Peyer's patch (tissue), 4 donors: ENCODE measurements at places on chromosomes 7 and 10.
A peak's percentile ranks its signal among the peaks of the same experiment; 100 is the strongest.

DNA sequence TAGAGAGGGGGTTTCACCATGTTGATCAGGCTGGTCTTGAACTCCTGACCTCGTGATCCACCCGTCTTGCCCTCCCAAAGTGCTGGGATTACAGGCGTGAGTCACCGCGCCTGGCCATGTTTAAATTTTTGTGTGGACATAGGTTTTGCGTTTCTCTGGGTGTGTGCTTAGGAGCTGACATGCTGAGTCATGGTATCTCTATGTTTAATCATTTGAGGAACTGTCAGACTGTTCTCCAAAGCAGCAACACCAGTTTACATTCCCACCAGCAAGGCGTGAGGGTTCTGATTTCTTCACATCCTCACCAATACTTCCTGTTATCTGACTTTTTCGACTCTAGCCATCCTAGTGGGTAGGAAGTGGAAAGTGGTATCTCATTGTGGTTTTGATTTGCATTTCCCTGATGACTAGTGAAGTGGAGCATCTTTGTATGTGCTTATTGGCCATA is 153.7 kb downstream of the DNAJB6 start:
- H3K4me1 ChIP-seq = no peaks in the 10 kb centered on the region
- H3K4me3 ChIP-seq = no peak overlapping the region
- no peak for DNase-seq
- no peaks in the 10 kb centered on the region for H3K36me3 ChIP-seq
- no peaks in the 10 kb centered on the region for H3K27me3 ChIP-seq
- no peak overlapping the region for H3K27ac ChIP-seq

DNA sequence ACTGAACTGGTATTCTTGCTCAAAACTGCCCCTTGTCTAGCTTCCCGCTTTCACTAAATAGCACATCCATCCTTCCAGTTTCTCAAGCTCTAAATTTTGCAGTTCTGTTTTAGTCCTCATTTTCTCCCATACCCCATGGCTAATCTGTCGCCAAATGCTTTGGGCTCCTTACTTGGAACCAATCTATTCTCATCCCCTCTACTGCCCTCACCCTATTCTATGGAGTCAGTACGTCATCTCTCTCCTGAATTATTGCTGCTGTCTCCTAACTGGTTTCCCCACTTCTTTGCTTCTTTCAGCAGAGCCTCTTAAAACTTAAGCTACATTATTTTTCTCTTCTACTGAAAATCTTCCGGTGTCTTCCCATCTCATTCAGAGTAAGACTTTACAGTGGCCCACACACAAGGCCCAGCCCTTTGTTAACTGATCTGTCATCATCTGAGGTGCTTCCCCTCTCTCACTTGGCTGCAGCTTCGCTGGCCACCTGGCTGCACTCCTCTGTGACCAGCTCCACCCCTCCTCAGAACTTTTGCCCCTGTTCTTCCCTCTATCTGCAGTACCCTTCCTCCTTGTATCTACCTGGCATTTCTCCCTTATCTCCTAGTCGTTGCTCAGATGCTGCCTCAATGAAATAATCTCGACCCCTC is 9.9 kb downstream of the STARD3NL start:
- H3K27ac ChIP-seq = no peak overlapping the region
- no peak for DNase-seq
- H3K27me3 ChIP-seq = no peaks in the 10 kb centered on the region
- H3K36me3 ChIP-seq = no peaks in the 10 kb centered on the region
- H3K4me1 ChIP-seq = no peaks in the 10 kb centered on the region

GRCh38 chr7:80659120-80660055 is 20.9 kb downstream of the CD36 start:
- H3K4me3 ChIP-seq = no peak overlapping the region
- H3K36me3 ChIP-seq = no peaks in the 10 kb centered on the region
- DNase-seq = no peak
- H3K27ac ChIP-seq = no peak overlapping the region

GRCh38 chr10:123781956-123782500 is 109.6 kb downstream of the CPXM2 start:
- no peak overlapping the region for H3K27ac ChIP-seq
- H3K4me1 ChIP-seq = no peaks in the 10 kb centered on the region
- H3K36me3 ChIP-seq = no peaks in the 10 kb centered on the region
- H3K27me3 ChIP-seq = no peaks in the 10 kb centered on the region

GRCh38 chr7:101118856-101119255 is 8.0 kb upstream of the SERPINE1 start:
- no peak overlapping the region for H3K27ac ChIP-seq
- DNase-seq = no peak
- no peaks in the 10 kb centered on the region for H3K36me3 ChIP-seq
- H3K4me1 ChIP-seq = no peaks in the 10 kb centered on the region

DNA sequence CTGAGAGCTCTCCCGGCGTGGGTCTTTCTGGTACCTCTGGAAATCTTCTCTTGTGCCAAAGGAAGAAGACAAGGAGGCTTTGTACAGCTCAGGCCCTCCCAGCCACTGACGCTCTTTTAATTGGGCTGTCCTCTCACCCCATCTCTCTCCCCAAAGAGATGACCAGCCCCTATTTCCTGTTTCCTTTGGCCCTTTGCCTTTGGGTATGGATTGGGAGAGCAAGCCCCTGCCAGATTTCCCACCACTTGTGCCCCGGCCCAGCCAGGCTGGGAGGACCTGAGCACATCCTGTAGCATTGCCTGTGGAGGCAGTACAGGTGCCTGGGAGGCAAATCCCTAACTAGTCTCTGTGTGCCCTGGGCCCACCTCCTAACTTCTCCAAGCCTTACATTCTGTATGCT is 5.7 kb upstream of the PLAC9 start:
- H3K36me3 ChIP-seq = no peaks in the 10 kb centered on the region
- no peaks in the 10 kb centered on the region for H3K27me3 ChIP-seq
- no peak overlapping the region for H3K4me3 ChIP-seq
- no peak for DNase-seq
- H3K4me1 ChIP-seq = no peaks in the 10 kb centered on the region
- H3K27ac ChIP-seq = no peak overlapping the region

- no peaks in the 10 kb centered on the region for H3K27me3 ChIP-seq
- no peak overlapping the region for H3K27ac ChIP-seq
- no peaks in the 10 kb centered on the region for H3K4me1 ChIP-seq
- no peak overlapping the region for H3K4me3 ChIP-seq
- H3K36me3 ChIP-seq = no peaks in the 10 kb centered on the region
These were observed 64.0 kb downstream of the ELFN1 start for GRCh38 chr7:1733908-1734730.

DNA sequence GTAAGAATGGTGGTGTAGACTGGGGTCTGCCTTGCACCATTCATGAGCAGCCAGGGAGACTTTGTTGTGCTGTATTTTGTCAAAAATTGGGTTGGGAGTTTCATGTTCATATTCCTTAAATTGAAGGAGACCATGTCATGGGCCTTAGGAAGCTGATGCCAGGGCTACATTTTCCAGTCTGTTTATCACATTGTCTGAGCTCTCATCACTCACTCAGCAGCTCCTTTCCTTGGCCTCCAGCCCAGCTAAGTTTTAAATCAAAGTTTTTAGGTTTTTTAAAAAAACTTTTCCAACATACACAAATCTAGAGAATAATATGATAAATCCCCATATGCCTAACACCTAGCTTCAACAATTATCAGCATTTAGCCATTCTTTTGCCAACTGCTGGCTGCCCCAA is 12.6 kb upstream of the FAM13C start:
- no peaks in the 10 kb centered on the region for H3K4me1 ChIP-seq
- no peaks in the 10 kb centered on the region for H3K27me3 ChIP-seq
- DNase-seq = no peak
- no peaks in the 10 kb centered on the region for H3K36me3 ChIP-seq
- no peak overlapping the region for H3K27ac ChIP-seq

DNA sequence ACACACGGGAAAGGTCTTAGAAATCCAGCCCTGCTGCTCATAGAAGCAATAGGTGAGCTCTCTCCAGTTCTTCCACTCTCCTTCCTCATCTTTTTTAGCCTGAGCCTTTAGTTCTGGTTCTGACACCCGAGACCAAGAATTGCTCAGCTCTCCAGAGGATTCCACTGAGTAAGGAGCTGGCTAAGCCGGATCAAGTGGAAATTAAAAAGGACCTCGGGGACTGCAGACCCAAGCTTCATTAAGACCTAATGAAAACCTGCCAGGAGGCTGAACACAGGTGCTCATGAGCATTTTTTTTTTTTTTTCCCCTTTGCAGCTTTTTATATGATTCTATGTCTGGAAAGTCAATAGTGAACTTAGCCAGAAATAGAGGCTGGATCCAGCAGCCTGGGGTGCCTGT is 1176.0 kb upstream of the AUTS2 start:
- no peaks in the 10 kb centered on the region for H3K27me3 ChIP-seq
- H3K27ac ChIP-seq = no peak overlapping the region
- no peak overlapping the region for H3K4me3 ChIP-seq
- DNase-seq = no peak
- no peaks in the 10 kb centered on the region for H3K36me3 ChIP-seq
- no peaks in the 10 kb centered on the region for H3K4me1 ChIP-seq

- no peaks in the 10 kb centered on the region for H3K27me3 ChIP-seq
- H3K4me3 ChIP-seq = no peak overlapping the region
- no peak for DNase-seq
These were observed 190.9 kb upstream of the PPP1R3A start for GRCh38 chr7:114109721-114110120.

- H3K4me1 ChIP-seq = no peaks in the 10 kb centered on the region
- no peaks in the 10 kb centered on the region for H3K36me3 ChIP-seq
- no peak for DNase-seq
- no peaks in the 10 kb centered on the region for H3K27me3 ChIP-seq
These were observed 10.9 kb downstream of the NPFFR1 start for GRCh38 chr10:70272925-70273316.

GRCh38 chr10:6347391-6347951 is 144.7 kb downstream of the PFKFB3 start:
- peaks cover 7% of the 10 kb centered on the region for H3K4me1 ChIP-seq
- H3K27ac ChIP-seq = no peak overlapping the region
- H3K27me3 ChIP-seq = no peaks in the 10 kb centered on the region
- no peaks in the 10 kb centered on the region for H3K36me3 ChIP-seq
- peak; percentile 38 for DNase-seq

DNA sequence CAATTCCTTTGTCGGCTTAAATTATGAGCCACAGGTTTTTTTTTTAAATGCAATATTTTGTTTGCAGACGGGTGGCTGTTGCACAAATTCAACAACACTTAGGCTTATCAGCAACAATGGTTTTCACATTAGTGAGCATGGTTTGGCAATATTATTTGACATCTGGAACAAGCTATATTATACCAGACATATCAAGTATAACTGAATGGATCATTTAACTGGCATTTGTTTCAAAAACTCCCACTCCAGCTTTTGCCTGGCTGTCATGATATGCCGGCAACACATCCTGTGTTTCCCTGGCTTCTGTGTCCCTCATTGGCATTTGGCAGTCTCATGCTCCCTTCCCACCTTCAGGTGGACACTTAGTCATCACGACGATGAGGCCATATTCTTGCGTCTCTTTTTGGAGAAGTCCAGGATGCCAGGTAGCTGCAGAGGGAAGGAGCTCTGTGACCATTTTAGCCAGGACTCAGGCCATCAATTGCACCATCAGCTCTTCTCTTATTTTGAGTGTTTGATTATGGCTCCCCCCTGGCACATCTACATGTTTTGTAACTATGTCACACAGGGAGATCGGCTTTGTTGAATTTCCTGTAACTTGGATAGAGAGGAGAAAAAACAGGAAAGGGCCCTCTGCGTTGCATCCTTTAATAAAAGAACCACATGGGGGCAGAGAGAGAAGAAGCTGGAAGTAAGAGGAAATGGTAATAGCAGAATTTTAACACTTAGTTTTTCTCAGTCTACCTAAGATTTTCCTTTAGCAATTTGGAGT is 413.9 kb downstream of the LRMDA start:
- H3K36me3 ChIP-seq = no peaks in the 10 kb centered on the region
- no peaks in the 10 kb centered on the region for H3K27me3 ChIP-seq
- H3K27ac ChIP-seq = no peak overlapping the region
- H3K4me1 ChIP-seq = no peaks in the 10 kb centered on the region

- no peaks in the 10 kb centered on the region for H3K4me1 ChIP-seq
- H3K27me3 ChIP-seq = no peaks in the 10 kb centered on the region
- H3K4me3 ChIP-seq = no peak overlapping the region
- H3K27ac ChIP-seq = no peak overlapping the region
These were observed 9.9 kb upstream of the MYO1G start for GRCh38 chr7:44988701-44989100.

DNA sequence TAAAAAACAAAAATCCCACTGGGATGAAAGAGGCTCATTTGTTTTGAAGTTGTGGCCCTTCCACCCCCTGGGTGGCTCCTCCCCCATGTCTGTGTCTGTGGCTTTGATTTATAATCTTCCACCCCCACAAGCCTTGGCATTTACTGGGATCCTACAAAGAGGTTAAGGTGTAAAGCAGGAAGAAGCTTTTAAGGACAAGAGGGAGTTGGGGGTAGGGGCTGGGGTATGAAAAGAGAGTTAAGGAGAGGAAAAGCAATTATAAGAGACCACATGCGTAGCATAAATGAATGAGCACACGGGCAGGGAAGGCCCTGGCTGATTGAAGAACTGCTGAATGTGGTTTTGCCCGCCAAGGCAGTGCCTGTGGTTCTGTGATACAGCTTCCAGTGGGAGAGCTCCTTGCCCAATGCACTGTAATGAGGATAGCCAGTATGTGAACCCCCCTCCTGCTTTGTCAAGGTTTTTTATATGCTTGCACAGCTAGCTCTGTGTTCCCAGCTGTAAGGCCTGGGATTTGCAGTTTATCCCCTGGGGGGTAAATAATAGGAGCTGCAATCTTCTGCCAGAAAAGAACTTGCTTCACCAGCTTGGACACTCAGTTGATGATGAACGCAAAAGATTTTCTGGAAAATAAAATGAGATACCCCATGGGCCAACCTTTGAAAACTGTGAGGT is 34.7 kb upstream of the KMT2E start:
- DNase-seq = no peak
- H3K4me1 ChIP-seq = no peaks in the 10 kb centered on the region
- no peaks in the 10 kb centered on the region for H3K27me3 ChIP-seq
- H3K36me3 ChIP-seq = no peaks in the 10 kb centered on the region

DNA sequence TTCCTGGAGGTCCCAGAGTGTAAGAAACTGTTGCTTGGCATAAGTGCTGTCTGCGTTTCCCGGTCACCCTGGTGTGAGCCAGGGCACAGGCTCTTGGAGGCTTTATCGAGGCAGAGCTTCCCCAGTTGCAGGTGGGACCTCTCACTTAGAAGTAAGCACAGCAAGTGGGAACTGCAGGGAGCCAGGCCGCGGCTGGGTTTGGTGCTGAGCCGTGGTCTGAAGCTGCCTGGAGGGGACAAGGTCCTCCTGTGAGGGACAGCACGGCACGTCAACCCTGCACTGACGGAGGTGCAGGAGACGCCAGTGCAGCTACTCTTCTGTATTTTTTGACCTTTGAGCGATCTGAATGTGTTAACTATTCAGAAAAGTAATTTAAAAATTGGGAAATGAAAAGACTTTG is 55.8 kb upstream of the PFKFB3 start:
- no peak for DNase-seq
- H3K27me3 ChIP-seq = no peaks in the 10 kb centered on the region
- H3K36me3 ChIP-seq = no peaks in the 10 kb centered on the region
- peaks cover 43% of the 10 kb centered on the region for H3K4me1 ChIP-seq
- H3K27ac ChIP-seq = no peak overlapping the region
- no peak overlapping the region for H3K4me3 ChIP-seq

GRCh38 chr10:99432047-99432446 is 1.6 kb upstream of the GOT1 start:
- peaks cover 5% of the 10 kb centered on the region for H3K4me1 ChIP-seq
- no peaks in the 10 kb centered on the region for H3K27me3 ChIP-seq
- DNase-seq = no peak
- H3K27ac ChIP-seq = peak overlapping the region; percentile 96
- no peaks in the 10 kb centered on the region for H3K36me3 ChIP-seq
- no peak overlapping the region for H3K4me3 ChIP-seq
